AG04449 (cell line): ENCODE measurements at places on chromosomes 12 and 14.

DNA sequence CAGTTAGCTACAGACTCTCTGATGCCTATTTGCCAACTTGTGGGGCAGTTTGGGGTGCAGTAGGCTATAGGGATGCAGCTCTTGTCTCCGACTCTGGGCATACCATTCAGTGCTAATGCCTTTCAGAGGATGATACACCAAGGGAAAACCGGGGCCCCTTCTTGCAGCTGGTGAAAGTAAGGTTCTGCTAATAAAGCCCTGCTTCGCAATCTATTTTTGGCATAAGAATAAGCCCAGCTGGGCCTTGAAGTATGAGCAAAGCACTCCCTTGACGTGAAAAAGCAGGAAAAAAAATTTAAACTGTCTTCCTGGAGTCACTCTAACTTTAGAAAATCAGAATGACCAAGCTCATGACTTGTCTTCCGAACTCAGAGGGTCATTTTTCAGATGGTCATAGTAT, 124.1 kb upstream of the RBM19 start:
- DNase-seq, result no peak

DNA sequence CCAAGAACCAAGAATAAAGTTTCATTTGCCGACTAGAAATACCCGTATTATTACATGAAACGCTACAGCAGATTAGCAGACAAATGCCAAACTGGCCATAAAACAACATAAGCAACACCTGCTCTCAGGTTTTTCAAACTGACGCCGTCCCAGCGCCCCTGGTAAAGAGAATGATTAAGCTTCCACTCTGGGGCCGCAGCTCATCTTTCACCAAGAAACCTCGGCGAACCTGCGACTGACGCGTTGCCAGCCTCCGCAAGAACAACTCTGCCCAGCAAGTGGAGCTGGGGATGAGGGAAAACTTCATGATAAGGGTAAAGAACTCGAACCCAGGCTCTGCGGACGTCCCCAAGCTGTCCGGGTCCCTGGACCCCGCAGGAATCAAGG, 530 bp downstream of the ARL1 start:
- DNase-seq, result no peak

GRCh38 chr14:102608064-102608446, 15.6 kb downstream of the RCOR1 start:
- no peak for DNase-seq

GRCh38 chr12:75556311-75556899, 45.0 kb upstream of the KRR1 start:
- DNase-seq, result no peak

- DNase-seq, result no peak
Observed at GRCh38 chr14:88437658-88438057, 52.2 kb downstream of the SPATA7 start.

- no peak for DNase-seq
Observed at GRCh38 chr12:95959107-95959506, 16.0 kb downstream of the AMDHD1 start.

DNA sequence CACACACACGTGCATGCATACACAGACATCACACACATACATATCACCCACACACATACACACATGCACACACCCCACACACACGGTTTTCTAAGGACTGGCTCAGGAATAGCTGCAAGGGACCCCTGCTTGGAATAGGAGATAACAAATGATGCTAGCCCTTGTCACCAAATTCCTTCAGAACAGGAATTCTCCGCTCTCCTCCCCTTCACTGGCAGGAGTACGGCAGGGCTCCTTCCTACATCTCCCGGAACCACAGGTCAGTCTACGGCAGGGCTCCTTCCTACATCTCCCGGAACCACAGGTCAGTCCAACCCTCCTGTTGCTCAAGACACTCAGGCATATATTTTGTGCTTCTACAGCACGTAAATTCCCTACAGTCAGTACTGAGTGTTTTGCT, 23.9 kb downstream of the PHLDA1 start:
- DNase-seq, result no peak

- no peak for DNase-seq
Observed at GRCh38 chr12:62957233-62957953, 22.4 kb upstream of the PPM1H start.

GRCh38 chr14:50533241-50533705, 904 bp upstream of the MAP4K5 start:
- DNase-seq, result no peak

DNA sequence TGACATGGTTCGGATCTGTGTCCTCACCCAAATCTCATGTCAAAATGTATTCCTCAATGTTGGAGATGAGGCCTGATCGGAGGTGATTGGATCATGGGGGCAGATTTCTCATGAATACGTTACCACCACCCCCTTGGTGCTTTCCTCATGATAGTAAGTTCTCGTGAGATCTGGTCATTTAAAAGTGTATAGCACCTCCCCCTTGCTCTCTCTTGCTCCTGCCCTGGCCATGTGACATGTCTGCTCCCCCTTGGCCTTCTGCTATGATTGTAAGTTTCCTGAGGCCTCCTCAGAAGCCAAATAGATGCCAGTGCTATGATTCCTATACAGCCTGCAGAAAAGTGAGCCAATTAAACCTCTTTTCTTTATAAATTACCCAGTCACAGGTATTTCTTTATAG, 7.1 kb downstream of the OR6C68 start:
- DNase-seq, result no peak

- DNase-seq, result no peak
Observed at GRCh38 chr12:92810370-92810769, 107.6 kb downstream of the PLEKHG7 start.

DNA sequence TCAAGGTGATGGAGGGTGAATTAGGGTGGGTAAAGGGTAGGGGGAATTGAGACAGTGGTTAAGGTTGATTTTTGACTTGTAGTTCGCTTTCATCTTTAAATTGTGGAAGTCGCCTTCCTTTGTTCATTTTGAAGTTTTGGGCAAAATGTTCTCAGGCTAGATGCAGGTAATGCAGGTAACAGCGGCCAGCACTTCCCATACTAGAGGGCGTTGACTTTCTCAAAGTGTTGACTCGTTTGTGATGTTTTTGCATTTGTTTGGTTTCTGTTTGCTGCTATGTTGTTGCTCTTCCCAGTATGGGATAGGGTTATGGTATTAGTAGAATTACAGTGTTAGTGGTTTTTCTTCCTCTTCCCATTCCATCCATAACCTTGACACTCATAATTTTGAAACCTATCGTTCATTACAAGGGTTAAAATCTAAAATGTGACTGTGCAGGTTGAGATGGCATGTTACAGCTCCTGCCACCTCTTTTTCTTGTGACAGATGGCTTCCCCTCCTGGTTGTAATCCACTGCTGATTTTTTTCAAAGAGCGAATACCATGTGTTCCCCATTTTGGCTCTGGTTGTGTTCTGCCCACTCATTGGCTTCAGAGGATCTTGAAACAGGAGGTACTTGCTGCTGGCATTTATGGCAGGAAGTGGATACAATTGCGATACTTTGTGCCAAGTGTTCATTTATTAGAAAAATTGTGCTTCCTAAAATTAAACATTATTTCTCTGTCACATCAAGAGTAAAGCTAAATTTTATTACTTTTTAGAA, 57.1 kb downstream of the ERC1 start:
- no peak for DNase-seq

DNA sequence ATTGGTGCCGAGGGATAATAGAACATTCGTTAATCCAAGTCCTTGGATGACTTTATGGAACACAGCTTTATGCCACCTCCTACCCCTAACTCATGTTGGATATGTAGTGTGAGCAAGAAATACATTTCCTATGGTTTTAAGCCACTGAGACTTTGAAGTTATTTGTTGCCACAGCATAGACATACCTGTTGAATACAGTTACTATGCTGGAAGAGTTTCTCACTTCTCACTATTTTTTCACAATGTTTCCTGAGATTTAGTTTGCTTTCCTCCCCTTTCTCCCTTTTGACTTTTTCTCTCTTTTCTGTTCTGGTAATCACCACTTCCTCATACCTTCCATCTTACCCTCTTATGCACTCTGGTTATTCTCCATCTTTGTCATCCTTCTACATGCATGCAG, 7.5 kb upstream of the CLEC4E start:
- no peak for DNase-seq

DNA sequence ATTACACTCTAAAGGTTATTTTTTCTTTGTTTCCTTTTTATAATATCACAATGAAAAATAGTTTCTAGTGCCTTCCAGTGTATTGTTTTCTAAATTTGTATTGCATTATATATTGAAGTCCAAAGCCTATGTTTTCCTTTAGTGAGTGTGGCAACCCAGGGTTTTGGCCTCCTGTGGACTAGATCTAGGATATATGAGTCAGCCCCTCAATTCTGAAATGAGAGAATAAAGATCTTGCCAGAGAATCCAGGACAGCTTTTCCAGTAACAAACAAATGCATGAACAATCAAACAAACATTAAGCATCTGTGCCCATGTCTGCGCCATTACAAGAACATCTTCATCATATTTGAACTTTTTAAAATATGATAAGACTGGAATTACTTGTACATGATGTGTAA, 70.7 kb upstream of the SSTR1 start:
- no peak for DNase-seq

- DNase-seq, result no peak
Observed at GRCh38 chr14:24381363-24382063, 13.5 kb downstream of the NFATC4 start.

DNA sequence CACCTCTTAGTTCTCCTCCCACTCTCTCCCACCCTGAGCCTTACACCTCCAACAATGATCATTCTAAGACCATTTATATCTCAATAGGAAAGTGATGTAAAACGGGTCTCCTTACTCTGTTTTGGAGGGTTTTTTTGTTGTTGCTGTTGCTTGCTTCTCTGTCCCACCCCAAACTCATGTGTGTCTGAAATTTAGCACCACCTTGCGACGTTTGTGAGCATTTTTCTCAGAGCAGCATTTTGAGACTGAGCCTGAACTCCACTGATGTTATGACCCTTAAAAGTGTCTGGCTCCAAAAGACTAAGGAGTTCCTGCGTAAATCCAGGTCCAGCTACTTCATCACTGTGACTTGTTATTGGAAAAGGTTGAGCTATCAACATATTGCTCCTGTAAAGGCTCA, 155.0 kb downstream of the DAD1 start:
- DNase-seq, result no peak

DNA sequence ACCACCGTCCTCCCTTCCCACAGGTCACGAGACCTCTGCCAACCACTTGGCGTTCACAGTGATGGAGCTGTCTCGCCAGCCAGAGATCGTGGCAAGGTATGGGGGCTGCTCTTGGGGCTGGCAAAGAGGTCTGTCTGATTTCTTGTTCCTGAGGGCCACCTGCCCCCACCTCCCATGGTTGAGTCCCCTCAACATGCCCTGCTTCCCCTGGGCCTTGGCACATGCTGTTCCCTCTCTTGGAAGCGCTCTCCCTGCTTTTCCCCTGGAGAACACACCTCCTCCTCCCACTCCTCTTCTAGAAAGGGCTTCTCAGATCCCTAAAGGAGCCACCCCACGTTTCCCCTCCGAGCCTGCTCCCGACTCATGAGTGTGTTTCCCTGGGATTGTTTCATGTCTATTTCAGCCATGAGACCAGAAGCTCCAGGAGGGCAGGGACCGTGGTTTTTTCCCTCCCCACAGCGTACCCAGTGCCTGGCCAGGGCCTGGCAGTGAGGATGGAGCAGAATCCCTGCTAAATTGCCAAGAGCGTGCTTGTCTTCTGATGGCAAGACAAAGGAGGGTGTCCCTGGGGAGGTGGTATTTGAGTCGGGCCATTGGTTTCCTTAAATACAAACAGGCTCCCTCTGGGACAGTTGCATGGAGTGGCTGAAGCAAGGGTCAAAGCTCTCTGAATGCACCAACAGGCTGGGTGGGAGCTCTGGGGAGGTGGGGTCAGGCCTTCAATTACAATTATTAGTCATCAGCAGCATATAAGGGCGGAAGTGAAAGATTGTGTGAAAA, 34.1 kb downstream of the CYP46A1 start:
- DNase-seq, result no peak

- DNase-seq, result no peak
Observed at GRCh38 chr14:59159169-59159568, 29.3 kb upstream of the DAAM1 start.

- DNase-seq, result no peak
Observed at GRCh38 chr12:11727133-11727664, 77.7 kb downstream of the ETV6 start.

GRCh38 chr12:89709995-89710872, 1.6 kb upstream of the ATP2B1 start:
- no peak for DNase-seq

- no peak for DNase-seq
Observed at GRCh38 chr12:78420991-78421390, 443.6 kb upstream of the SYT1 start.

DNA sequence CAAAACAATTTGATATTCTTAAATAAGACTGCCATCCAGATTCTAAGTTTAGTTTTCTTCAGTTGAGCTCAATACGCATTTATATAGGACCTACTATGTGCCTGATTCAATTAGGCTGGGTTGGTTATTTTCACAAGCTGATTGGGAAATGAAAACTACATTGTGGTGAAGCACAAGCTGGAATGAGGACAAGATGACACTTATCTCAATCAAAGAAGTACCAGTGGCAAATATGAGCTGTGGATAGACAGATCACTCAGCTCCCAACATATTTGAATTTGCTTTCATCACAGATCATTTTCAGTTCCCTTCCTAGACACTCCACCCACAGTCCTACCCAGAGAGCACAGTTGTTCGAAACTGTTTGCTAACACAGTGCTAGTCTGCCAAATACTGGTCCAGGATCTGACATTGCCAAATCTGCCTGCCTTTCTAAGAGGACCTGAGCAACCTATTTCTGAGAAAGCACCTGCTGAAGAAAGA, 74.7 kb downstream of the LLPH start:
- DNase-seq, result no peak

DNA sequence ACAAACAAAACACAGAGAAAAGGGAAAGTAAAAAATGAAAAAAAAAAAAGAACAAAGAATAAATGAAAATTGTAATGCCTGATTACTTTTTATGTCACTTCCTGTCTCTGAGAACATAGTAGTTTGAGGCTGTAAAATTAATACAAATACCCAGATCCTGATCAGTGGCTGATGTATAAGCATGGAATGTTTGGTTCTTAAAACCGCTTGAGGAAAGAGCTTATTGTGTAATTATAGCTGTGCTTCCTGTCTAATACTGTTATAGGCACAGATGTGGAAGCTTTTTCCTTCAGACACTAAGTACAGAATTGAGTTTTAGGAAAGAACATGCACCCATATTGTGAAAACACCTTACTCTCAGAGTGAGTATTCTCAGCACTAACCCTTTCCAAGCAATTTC, 86.9 kb downstream of the AVPR1A start:
- peak; percentile 52 for DNase-seq
